T-helper 2 cell (primary cell): ENCODE measurements at places on chromosomes 13 and 19.

GRCh38 chr13:36344886-36345437 is 1.2 kb downstream of the SPART start:
- DNase-seq: peak; percentile 28

DNA sequence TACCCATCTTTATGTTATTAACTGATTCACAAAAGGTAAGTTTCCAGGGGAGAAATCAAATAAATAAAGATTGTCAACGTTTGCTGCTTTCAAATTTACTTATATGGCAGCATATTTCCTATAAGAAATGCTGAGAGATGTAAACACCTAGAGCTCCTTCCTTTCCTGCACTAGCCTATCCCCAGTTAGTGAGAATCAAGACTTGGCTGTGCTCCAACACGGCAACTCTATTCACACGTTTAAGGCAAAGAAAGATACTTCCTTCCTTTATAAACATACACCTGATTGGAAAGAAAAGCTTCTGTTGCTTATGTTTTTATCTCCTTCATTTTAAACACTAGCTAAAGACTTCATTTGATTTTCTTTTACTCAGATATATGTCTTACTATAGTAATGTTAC is 107.0 kb downstream of the PCDH9 start:
- DNase-seq: no peak

DNA sequence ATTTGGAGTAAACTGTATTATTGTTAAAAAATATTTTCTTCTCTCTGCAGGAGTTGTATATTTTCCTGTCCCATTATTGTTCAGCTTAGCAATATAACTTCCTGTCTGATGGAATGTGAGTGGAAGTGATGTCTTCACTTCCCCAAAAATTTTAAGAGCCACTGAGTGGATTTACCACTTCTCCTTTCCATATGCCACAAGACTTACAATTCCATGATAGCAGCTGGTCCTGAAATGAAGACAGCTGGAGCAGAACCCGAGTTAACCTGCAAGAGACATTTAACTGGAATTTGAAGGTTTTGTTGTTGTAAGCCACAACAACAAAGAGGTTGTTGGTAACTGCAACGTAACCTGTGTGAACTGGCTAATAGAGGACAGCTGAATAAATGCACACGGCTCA is 23.4 kb upstream of the TBC1D4 start:
- no peak for DNase-seq

GRCh38 chr13:31022928-31023530 is 90.6 kb downstream of the TEX26 start:
- no peak for DNase-seq

GRCh38 chr13:59658027-59658737 is 505.5 kb downstream of the DIAPH3 start:
- no peak for DNase-seq

DNA sequence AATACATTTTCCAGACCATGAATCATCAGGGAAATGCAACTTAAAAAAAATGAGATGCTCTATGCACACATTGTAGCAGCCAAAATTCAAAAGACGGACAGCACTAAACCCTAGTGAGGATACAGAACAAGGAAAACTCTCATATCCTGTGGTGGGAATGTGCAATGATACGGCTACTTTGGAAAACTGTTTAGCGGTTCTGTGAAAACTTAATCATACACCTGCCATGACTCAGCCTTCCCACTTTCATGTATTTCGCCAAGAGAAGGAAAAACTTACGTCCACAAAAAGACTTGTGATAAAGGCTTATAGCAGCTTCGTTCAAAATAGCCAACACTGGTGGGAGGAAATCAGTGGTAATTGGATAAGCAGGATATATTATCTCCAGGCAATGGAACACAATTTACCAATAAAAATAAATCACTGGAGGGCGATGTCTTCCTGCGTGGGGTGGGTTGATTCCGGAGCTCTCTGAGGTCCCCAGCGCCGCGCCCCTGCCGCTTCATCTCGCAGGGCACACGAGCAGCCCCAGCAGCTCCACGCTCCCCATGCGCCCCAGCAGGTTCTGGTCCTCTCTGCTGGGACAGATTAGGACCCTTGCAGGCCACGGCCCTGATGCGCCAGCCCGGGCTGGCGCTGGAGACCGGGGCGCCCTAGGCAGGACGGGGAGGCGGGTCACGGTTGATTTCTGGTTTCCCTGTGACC is 97.2 kb upstream of the ARHGEF7 start:
- no peak for DNase-seq

DNA sequence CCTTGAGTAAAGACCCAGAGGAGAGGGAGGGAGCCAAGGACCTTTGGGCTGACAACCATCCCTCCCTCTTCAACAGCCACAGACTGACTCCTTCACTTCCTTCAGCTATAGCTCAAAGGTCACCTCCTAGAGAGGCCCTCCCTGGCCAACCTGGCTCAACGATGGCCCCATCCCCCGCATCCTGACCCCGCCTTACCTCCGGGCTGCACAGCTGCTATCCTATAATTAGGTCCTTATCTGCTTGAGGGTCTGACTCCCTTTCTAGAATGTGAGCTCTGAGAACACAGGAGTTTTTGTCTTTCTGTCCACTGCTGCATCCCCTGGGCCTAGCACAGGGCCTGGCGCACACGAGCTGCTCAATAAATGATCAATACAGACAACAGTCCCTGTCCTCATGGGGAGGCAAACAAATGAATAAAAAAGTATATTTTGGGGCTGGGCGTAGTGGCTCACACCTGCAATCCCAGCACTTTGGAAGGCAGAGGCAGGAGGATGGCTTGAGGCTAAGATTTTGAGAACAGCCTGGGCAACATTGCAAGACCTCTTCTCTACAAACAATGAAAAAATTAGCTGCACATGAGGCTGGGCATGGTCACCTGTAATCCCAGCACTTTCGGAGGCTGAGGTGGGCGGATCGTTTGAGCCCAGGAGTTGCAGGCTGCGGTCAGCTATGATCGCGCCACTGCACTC is 6.6 kb upstream of the LGALS4 start:
- DNase-seq: no peak
